Diencephalon (tissue), 1 donor: ENCODE measurements at places on chromosomes 7 and 10. TPM values are rescaled to one million over a fixed set of nuclear protein-coding genes. Genes with fewer than 3 reads are reported as not detected.

DTX2 gene
- total RNA-seq = 3.0 TPM

DGKB gene
- total RNA-seq = 45.2 TPM

MOGAT3 gene
- not detected for total RNA-seq

SPACDR gene
- total RNA-seq = not detected

COL17A1 gene
- total RNA-seq = under 0.01 TPM

SLC39A12 gene
- 20.1 TPM for total RNA-seq

OGDH gene
- 60.9 TPM for total RNA-seq

OPN4 gene
- total RNA-seq = not detected
